ENCODE measurements at places on chromosomes 6 and 20.

DNA sequence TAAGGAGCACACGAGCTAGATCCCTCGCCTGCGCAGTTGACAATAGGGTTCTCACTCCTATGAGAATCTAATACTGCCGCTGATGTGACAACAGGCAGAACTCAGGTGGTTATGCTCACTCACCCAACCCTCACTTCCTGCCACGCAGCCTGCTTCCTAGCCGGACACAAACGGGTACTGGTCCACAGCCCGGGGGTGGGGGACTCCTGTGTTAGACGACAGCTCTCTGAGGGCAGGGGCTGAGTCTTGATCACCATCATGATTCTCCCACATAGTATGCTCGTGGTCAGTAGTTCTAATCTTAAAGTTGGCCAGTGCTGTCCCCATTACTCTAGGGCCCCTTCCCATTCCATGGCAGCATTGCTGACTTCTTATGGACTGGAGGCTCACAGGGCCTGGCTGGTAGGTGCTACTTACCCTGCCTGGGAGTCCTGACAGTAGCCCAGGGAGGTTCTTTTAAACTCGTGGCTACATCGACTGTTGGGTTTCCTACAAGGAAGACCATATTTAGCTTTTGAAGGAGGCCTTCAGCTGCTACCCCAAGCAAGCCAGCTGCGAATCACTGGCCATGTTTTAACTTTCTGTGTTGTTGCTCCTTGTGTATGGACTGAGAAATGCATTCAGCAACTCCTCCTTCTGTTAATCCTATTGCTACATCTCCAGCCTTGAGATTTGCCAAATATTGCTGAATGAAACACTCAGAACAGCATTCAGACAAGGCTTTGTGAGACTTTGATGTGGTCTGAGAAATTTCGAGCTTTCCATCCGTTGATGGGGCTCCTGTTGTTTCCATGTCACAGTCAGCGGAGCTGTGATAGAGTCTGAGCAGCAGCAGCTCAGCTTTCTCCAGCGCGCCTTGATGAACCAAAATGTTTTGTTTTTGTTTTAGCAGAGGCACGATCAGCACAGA lies 300.3 kb downstream of the NRN1 start:
- no peak for DNase-seq

GRCh38 chr6:1075444-1075843 lies 236.5 kb upstream of the FOXQ1 start:
- no peak for DNase-seq

DNA sequence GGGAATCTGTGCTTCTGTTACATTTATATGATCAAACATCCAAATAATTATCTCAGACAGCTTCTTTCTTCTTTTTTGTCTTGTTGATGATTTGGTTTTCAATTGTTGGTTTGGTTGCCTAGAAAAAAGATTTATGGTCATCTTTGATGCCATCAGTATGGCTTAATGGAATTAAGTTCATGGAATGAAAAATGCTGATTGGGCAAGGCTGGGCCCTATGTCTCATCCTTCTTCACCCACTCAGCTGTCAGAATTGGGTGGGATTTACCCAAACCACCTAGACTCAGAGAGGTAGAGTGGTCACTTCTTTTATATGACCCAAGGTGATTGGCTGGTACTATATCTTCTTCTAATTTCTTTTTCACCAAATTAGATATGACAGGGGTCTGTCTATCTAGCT lies 258.3 kb downstream of the DOK5 start:
- no peak for DNase-seq

DNA sequence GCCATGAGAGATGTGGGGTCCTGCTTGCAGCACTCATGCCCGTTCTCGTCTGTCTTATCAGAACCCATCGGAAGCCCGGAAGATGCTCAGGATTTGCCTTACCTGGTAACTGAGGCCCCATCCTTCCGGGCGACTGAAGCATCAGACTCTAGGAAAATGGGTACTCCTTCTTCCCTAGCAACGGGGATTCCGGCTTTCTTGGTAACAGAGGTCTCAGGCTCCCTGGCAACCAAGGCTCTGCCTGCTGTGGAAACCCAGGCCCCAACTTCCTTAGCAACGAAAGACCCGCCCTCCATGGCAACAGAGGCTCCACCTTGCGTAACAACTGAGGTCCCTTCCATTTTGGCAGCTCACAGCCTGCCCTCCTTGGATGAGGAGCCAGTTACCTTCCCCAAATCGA lies 8.3 kb downstream of the PI16 start:
- DNase-seq: peak; percentile 59

- no peak for DNase-seq
These were observed 749.7 kb downstream of the MAFB start for GRCh38 chr20:39939241-39939865.

- no peak for DNase-seq
These were observed 69.9 kb upstream of the SOX4 start for GRCh38 chr6:21523652-21524051.

DNA sequence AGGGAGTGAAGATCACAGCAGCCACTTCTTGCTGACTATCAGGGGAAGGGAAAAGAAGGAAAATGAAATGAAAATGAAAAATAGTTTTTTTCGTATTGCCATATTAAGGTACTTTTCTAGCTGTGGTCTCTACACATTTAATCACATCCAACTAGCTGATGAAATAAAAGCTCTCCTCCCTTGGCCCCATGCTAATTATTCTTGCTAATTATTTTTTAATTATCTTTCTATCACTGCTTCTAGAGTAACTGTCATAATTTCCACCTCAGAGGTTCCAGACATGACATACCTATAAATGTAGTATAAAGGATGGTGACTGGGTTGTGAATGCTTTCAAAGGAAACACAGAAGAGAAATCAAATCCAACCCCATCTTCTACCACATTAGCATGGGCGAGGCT lies 334.1 kb upstream of the MAN1A1 start:
- no peak for DNase-seq

GRCh38 chr6:53691667-53692133 lies 26.1 kb upstream of the KLHL31 start:
- DNase-seq: no peak

DNA sequence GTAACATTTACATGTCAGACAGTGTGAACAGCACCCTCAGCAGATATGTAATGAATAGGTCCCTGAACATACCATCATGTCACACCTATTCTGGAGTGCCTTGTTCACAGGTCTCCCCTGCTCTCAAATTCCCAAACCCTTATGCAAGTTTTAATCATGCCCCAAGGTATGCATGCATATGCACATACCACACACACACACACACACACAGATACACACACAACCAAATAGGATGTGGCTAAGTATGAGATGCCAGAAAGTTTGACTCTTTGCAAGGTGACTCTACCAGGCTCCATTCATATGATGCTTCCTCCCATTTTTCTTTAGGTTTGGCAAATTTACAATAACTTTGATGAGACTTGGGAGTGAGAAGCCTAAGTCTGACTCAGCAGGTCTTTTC lies 243.8 kb upstream of the IRAK1BP1 start:
- no peak for DNase-seq

- DNase-seq: no peak
These were observed 6.9 kb downstream of the EPHA7 start for GRCh38 chr6:93412452-93412851.

DNA sequence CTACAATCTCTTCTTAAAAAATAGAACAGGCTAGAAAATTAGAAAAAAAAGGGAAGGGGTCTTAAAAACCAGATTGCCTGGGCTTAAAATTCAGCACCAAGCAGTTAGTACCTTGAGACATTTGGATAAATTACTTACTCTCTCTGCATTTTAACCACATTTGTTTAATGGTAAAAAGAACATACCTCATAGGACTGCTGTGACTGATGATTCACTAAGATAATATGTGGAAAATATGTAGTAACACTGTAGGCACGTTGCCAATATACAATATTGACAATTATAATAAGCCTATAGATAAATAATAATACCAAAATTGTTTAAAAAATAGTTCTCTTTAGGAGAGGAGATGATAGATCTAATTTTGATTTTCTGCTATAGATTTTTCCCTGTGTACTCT lies 750.4 kb downstream of the TENT5A start:
- no peak for DNase-seq

DNA sequence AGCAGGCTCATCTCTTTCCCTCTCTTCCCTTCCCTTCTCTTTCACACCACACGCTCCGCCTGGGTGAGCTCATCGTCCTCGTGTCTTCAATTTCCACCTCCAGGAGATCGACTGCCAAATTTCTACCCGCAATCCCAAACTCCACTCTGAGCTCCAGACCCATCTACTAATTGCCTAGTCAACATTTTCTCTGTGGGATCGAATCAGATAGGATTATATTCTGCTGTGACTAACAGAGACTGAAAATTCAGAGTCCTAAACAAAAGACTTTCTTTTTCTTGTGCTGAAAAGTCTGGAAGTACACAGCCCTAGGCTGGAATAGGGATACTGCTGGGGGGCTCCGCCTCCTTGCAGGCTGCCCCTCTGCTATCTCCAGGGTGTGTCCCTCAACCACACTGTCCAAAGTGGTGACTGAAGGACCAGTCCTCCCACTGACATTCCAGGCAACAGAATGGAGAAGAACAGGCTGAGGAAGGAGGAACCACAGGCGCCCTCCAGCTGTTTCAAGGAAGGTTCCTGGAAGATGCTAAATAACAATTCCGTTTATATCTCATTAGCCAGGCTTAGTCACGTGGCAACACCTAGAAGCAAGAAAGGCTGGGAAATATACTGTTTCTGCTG lies 5.0 kb upstream of the HSPA12B start:
- no peak for DNase-seq

DNA sequence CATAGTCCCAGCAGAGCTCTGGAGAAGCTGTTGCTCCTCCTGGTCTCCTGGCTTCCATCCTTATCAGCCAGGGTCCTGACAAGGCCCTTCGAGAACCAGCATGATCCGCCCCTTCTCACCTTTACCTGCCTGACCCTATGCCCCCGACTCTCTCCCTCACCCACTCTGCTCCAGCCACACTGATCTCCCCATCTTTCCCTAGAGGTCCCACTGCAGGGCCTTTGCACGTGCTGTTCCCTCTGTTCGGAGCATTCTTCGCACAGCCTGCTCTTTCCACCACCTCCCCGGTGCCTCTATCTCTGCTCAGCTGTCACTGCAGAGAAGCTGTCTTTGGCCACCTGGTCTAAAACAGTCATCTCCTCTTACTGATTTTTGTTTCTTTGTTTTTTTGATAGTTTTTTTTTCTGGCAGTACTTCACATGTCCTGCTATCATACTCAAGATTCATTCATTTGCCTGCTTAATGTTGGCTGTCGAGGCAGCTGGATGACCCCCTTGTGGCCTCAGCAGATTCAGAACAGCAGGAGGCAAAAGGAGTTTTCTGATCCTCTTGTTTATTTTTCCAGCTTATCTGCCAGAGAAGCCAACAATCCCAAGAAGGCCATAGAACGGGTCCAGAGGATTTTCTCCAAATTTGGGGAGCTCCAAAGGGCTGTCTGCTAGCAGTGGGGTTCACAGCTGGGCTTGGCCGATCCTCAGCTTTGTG lies 1.6 kb upstream of the PTGIS start:
- no peak for DNase-seq

DNA sequence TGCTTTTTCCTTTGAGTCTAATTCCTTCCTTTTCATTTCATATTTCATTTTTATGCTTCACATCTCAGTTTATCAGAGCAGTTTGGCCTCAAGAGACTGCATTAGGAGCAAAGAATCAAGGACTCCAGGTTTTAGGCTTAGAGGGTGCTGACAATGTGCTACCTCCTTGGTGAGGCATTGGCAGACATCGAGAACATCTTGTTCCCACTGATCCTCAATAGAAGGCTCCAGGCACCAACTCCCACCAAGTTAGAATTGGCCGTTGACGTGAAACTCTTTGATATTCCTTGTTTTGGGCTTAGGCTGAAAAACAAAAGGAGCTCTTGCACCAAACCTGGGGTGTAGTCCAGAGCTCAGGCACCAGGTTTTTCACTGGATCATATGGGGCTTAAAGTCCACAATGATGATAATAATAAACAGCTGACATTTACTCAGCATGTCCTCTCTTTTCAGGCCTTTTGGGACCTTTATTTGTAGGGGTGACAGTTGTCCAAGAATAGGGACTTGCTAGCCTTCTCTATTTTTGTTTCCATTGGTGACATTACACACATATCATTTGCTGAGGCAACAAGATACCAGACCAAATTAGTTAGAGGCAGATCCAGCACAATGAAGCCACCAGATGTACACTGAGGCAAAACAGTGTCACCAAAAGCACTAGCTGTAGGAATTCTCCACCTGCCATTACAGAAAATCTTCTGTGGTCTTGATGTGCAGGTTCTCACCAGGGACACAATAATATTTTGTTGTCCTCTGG lies 81.0 kb upstream of the ENPP5 start:
- DNase-seq: no peak

GRCh38 chr6:158324136-158324535 lies 11.9 kb downstream of the TULP4 start:
- DNase-seq: no peak

- DNase-seq: no peak
These were observed 31.8 kb upstream of the CCDC167 start for GRCh38 chr6:37531437-37532036.

GRCh38 chr6:130973521-130974277 lies 89.3 kb downstream of the EPB41L2 start:
- DNase-seq: no peak

DNA sequence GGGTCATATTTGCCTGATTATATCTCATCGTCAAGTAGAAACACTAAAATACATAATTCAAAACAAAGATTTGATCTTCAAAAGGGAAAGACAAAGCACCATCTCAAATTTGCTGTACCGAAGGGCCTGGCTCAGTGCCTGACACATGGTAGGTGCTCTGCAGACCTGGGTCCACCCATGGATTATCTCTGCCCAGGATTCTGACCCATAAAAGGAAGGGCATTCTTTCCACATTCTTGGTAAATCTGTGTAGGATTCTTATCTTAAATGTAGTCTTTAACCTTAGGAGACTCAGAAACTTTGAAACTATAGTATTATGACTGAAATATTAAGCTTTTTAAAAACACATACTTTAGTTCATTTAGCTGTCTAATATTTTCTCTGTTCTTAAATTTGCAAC lies 274.1 kb upstream of the FLRT3 start:
- no peak for DNase-seq

- no peak for DNase-seq
These were observed 33.9 kb upstream of the RNF144B start for GRCh38 chr6:18353251-18353650.

- DNase-seq: no peak
These were observed 216.8 kb upstream of the SGK1 start for GRCh38 chr6:134534708-134535149.

DNA sequence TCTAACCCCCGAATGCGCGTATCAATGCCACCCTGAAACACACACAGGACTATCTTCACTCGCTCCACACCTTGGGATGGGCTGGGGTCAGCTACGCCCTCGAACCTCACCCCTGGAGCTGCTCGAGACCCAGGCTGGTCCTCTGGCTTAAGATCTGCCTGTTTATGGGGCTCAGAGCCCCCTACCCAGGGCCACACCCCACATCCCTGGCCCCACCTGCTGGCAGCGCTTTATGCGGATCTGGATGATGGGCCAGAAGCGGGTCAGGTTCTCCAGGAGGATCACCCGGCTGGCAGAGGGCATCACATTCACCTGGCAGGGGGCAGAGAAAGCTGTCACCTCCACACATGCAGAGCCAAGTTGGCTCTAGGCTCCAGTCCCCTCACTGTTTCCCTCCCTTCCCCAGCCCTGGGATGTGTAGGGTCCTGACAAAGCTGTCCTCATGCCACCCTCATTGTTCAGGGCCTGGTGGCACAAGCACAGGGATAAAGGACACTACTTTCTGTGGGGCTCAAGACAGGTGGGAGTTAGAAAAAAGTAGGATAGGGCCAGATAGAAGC lies 8.2 kb downstream of the CUL7 start:
- no peak for DNase-seq

- no peak for DNase-seq
These were observed 197.8 kb downstream of the HAO1 start for GRCh38 chr20:7742479-7742878.

Data from stimulated activated CD4-positive, alpha-beta T cell treated with anti-CD3 and anti-CD28 coated beads, Interleukin-1b, Interleukin-23, amount 100 ng/mL, for 1 hour (primary cell).